ENCODE measurements at places on chromosomes 12 and 14. TPM values are rescaled to one million over a fixed set of nuclear protein-coding genes. Genes with fewer than 3 reads are reported as not detected.

DNA sequence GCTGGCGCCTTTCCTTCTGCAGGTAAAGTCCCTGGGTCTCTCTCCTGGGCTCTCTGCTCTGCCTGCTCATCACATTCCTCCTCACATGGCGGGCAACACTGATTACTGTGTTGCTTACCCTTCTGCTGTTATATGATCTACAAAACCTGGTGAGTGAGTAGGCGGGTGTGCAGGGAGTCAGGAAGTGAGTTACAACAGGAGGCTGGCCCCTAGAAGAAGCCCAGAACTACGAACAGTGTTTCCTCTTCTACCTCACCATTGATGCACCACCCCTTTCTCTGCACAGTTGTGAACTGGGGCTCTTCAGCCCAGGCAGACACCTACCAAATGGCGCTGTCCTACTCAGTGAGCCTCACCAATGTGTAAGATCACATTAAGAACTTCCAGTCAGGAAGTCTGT lies 4.9 kb upstream of the KLHL33 start:
- no peak for DNase-seq

GRCh38 chr12:6317693-6318439 lies 7.4 kb downstream of the PLEKHG6 start:
- DNase-seq, result no peak

GRCh38 chr14:30708157-30708556 lies 86.0 kb downstream of the SCFD1 start:
- DNase-seq, result no peak

- no peak for DNase-seq
Measured at GRCh38 chr12:53292426-53292825, 2.9 kb upstream of the PFDN5 start.

DNA sequence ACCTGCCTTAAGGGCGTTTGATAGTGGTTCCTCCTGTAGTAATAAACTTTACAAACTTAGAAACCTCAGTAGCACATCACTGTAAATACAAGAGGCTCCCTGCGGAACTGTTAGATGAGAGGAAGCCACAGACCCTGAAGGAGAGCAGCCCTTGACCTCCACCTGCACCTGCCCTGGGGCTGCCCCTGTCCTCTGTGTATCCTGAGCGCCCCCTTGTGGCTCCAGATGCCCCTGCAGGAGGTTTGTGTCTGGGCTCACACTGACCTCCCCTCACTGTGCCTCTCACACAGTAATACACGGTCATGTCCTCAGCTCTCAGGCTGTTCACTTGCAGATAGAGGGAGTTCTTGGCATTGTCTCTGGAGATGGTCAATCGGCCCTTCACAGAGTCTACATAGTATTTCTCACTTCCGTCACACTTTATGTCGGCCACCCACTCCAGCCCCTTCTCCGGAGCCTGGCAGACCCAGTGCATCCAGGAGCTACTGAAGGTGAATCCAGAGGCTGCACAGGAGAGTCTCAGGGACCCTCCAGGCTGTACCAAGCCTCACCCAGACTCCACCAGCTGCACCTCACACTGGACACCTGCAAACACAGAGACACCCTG lies 1059.8 kb downstream of the TMEM121 start:
- no peak for DNase-seq

Gene LRRC10
- not detected for total RNA-seq

Gene TSPAN8
- 3.9 TPM for total RNA-seq

Gene ART4
- total RNA-seq, result 1.8 TPM

All from sigmoid colon (tissue), 7 donors.